AG09309 (cell line): ENCODE measurements at places on chromosomes 4 and X.

DNA sequence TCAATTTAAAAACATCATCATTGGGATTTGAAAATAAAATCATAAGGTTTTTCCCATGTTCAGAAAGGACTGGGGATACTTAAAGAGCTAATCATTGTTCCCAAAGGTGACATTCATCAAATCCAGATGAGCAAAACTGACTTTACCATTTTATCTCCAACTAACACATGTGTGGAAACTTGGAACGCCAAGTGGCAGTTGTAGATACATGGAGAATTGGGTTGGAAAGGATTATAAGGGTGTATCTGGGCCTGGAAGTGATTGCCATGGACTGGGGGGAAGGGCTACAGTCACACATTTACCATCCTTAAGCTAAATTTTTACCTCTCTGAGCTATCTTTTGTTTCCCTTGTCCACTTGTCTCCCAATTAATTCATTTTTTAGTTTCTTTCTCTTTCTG, 203.4 kb downstream of the SLC39A8 start:
- no peak for DNase-seq

DNA sequence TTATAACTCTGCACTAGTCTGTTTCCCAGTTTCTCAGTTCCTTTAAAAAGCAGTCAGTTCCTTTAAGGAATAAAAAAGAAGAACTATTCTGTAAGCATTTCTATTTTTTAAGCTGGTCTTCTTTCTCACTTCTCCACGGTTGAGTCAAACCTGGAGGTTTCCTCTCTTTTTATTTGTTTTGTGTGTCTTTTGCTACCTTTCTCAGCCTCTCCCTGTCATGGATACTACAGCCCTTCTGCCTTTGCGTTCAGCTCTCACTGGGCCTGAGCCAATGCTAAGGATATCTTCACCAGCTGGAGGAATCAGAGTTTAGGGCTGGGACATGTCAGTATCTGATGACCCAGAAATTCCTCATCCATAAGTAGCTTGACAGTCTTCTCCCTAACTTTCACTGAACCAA, 49.7 kb upstream of the PRKX start:
- DNase-seq, result no peak

DNA sequence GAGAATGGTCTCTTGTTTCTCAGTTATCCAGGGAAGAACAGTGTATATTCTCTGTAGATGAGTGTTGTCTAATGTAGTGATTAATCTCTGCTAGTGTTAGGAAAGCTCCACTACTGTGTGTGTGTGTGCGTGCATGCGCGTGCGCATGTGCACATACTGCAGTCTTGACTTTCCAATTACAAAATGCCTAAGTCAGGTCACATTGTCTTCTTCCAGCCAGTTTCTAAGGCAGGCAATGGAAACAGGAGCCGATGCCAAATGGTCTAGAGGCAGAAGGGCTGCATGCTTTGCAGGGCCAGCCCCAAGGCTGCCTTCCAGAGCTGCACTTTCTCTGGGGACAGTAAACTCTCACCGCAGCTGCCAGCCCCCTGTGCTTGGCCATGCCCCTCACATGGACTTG, 30.5 kb upstream of the NAP1L5 start:
- no peak for DNase-seq

DNA sequence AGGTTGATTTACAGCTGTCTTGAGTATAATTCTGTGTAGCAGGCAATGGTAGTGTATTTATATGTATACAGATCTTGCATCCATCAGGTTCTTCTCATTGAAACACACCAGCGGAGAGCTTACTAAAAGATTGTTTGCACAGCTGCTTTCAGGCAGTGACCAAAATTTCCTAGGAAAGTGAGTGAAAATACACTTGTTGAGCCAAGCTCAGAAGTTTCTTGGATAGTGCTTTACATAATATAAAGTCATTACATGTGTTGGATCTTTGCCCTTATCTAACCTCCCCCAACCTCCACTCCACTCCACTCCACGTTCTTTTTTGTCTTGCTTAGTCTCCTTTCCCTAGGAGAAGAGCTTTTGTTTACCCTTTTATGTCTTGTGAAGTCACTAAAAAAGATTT, 34.1 kb downstream of the CNKSR2 start:
- DNase-seq, result no peak

- DNase-seq, result no peak
Observed at GRCh38 chr4:87697272-87697671, 47.2 kb downstream of the DMP1 start.

DNA sequence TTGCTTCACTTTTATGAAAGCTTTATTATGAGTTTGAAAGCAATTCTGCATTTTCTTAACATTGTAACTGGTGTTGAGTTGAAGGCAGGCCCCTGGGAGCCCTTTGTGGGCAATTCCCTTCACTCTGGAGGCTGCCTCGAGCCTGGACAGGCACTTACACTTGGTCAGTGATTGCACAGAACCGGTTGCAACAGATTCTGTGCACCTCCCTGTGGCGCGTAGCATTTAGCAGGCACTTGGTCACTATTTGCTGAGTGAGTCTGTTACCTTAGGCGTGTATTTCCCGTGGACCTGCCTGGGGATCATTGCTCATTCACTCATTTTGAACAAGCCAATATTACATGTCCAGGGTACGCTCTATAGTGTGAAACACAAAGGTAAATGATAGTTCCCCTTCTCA, 80.4 kb downstream of the PTTG2 start:
- no peak for DNase-seq

- no peak for DNase-seq
Observed at GRCh38 chr4:118587946-118588345, 97.2 kb upstream of the METTL14 start.

GRCh38 chr4:129345609-129346008, 249.7 kb downstream of the C4orf33 start:
- no peak for DNase-seq

- DNase-seq, result no peak
Observed at GRCh38 chr4:155079871-155080270, 128.6 kb upstream of the NPY2R start.

- DNase-seq, result no peak
Observed at GRCh38 chr4:56681158-56681852, at the start of gene HOPX. Gene HOPX (minus strand): TSS chr4:56681296. CDS start chr4:56657816, 23,480 bp downstream.

DNA sequence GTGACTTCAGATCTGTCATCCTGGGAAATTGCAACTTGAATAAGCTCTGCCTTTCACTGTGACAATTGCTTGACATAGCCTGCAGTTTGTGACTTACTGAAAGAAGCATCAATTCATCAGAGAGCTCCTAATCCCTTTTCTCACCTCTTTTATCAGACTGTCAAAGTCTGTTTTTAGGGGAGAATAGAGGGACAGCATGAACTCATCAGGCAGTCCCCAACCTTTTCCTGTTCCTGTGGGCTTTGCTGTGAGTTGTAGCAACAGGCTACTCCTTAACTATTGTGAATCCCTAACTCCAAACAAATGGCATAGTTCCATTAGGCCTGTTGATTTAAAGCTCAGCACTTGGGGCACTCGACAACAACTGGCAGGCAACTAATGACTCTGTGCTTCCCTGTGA, 64.9 kb downstream of the DOCK11 start:
- no peak for DNase-seq

DNA sequence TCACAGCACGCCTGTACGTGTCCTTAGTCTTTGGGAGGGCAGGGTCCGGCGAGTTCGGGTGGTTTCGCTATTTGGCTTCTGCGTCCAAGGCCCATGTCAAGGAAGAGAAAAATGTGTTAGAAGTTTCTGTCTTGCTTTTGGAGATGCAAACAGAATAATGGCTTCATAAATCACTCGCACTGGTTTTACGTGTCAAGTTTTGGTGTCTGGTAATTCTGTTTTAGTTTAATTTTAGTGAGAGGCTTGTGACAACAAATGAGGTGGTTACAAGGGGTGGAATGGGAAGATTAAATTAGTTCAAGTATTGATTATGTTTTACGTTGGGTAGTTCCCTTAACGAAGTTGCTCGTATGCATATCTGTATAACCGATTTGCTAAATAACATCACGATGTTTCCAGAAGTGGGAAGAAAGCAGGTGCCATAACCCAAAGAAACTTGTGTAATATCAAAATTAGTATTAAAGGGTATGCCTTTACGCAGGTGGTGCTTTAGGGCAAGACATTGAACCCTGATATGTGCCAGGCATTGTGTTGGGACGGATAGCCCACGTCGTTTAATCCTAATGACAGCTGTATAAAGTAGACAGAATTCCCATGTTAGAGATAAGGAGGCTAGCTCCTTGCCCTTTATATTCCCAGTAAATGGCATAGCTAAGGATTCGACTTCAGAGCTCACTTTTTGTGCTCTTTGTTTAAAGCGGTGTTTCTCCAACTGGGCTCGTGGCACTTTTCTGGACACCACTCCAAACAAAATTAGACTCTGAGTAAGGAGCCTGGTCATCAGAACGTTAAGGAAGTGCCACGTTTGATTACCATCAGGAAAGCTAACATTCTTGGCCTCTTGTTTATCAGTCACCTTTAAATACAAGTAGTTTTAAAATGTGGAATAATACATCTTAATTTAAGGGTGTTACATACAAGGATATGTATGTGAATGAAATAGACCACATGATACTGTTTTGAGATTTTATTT, 843 bp downstream of the RPL34 start:
- DNase-seq, result no peak

DNA sequence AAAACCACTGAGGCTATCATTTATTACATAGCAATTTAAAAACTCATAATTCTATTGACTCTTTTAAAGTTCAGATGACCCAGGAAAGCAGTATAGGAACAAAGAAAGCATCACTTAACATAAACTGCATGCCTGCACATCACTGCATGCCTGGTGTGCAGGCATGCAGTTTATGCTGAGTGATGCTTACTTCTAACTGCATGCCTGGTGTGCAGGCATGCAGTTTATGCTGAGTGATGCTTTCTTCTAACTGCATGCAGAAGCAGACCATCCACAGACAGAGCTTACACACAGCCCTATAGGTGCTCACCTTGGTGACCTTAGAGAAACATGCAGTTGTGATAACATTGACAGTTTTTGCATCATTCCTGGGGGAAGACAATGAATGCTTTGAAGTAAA, 17.0 kb downstream of the SDAD1 start:
- DNase-seq, result no peak

GRCh38 chrX:101785142-101785541, 125.5 kb upstream of the ARMCX2 start:
- no peak for DNase-seq

DNA sequence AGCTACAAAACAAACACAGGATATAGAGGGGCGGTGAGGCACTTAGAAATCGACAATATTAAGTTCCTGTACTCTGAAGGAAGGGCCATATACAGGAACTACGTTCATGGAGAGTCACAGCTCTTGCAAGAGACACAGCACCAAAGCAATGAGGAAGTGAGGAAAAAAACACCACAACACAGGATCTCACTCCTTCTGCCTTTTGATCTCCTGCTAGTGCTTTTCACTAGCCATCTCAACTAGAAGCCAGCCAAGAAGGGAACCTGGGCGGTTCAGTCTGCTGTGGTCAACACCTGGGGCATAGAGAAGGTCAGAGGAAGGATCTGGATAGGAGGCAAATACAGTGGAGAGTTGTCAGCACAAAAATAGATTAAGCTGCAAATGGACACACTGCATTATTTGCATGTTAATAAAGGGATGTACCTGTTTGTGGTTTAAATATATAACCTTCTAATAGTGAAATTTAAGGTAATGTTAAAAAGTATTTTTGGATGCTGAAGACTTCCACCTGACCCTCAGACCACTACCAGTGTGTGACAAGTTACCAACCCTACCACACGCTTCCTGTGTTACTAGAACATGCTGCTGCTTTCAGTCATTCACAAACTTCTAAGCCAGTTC, 104.6 kb downstream of the DTHD1 start:
- no peak for DNase-seq

DNA sequence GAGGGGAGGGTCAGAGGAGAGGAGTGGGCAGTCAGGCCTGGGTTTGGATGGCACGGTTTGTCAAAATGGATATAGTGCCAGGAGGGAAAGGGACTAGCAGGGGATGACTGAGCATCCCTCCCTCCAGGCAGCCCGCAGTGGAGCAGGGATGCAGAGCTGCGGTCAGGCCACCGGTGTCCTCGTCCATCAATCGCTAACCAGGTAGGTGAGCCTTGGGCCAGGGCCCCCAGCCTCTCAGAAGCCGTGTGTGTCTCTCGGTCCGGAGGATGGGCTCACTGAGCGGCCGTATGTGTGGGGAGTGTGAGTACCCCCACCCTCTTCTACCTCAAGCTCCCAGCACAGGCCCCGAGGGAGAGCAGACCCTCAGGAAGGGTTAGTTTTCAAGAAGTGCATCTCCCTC, 538 bp upstream of the CYTL1 start:
- no peak for DNase-seq

DNA sequence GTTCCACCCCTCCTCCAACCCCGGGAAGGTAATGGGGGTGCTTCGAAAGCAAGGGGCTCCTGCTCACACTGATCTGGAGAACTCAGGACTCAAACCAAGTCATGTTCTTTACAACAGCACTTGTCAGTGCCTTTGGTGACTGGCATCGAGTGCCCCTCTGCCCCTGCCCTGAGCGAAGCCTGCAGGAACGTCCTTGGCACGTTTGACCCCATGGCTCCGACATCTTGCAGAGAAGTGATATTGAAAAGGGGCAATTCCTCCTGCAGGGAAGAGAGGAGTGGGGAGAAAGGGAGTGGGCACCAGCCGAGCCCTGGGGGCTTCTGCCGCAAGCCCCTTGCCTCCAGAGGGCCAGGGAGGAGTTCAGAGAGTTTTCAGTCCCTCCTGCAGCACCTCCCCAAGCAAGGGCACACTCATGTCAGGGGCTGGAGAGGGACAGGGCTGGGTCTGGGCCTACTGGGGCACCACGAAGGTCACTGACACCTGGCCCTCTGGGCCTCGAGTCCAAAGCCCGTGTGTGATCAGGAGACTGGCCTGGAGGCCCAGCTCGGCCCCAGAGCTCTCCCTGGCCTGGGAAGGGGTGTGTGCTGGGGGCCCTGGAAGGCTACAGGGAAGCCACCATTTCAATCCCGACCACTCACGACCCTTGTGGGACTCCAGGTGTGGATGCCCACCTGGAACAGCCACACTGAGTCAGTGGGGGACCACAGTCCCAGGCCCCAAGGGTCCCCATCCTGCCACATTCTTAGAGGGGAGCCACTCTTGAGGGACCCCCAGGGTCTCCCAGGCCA, 94.9 kb upstream of the NKX1-1 start:
- DNase-seq, result no peak

GRCh38 chr4:1582227-1582626, 101.9 kb downstream of the FAM53A start:
- DNase-seq, result no peak

DNA sequence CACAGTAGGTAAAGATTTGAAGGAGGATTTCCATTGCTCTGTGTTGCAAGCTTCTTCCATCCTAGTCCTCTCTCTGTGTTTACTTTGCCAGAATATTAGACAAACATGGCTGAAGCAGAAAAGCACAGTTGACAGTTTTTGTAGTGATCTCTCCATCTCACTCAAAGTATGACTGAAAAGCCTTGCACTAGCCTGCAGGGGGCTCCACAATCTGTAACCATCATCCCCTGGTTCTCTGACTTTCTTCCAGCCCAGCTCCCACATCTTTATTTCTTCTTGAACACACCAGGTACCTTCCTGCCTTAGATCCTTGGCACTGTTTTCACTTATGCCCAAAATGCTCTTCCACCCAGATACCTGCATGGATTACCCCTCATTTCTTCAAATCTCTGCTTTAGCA, 34.1 kb upstream of the HHIP start:
- DNase-seq, result no peak

DNA sequence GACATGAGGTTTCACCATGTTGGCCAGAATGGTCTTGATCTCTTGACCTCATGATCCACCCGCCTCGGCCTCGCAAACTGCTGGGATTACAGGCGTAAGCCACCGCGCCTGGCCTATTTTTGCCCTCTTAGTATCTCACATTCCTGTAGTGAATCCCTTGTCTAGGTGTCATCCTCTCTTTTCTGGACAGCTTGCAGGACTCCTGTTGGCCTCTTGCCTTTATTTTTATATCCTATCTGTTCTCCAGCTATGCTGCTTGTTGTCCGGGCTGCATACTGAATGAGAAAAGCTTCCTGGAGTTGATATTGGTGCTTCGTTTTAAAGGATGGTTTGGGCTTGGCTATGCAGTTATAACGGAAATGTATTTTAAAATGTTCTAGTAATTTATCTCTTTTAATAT, 148.6 kb downstream of the TLL1 start:
- no peak for DNase-seq
